Mesenchymal stem cell (in vitro differentiated cells and primary cell): ENCODE measurements at places on chromosomes 6 and 20.

DNA sequence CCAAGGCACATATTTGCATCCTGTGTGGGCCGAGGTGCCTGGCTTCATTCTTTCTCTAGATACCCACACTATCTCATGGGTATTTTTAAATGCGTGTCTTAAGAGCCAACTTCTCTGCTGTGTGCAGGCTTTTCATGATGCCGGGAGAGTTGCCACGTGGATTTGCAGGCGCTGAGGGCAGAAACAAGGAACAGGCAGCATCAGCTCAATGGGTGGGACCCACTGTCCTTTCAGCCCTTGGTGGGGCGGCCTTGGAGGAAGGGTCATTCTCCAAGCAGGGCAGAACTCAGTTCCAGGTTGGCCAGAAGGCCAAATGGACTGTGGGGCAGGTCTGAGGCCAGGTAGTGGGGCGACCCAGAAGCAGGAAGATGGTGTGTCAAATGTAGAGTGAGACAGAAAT is 84.7 kb downstream of the PHACTR3 start:
- no peak for DNase-seq
- H3K4me3 ChIP-seq = no peak overlapping the region
- no peaks in the 10 kb centered on the region for H3K27me3 ChIP-seq
- no peak overlapping the region for H3K27ac ChIP-seq
- no peaks in the 10 kb centered on the region for H3K4me1 ChIP-seq
- H3K36me3 ChIP-seq = no peaks in the 10 kb centered on the region

DNA sequence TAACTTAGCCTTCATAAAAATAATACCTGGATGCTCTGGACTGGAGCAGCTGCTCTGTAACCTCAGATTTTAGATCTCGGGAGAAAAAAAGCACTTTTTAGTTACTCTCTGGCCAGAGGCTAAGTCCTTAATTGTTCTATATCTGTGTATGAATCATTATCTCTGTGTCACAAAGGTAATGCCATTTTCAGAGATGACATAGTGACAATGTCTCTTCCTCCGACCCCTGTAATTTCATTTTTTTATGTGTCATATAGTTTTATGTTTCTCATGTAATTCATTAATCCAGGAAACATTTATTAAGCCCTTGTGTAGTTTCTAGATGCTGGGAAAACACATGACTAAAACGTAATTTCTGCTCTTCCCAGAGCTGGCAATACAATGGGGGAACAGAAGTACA is 55.6 kb downstream of the SENP6 start:
- no peaks in the 10 kb centered on the region for H3K27me3 ChIP-seq
- no peak overlapping the region for H3K27ac ChIP-seq
- H3K36me3 ChIP-seq = peaks cover 85% of the 10 kb centered on the region
- H3K4me3 ChIP-seq = no peak overlapping the region

- no peak for DNase-seq
- H3K4me3 ChIP-seq = no peak overlapping the region
- peaks cover 9% of the 10 kb centered on the region for H3K27me3 ChIP-seq
Measured at GRCh38 chr6:79801362-79801761, 146.0 kb downstream of the ELOVL4 start.

GRCh38 chr20:35226884-35227681 is 593 bp downstream of the MMP24 start:
- peaks cover 32% of the 10 kb centered on the region for H3K27me3 ChIP-seq
- H3K27ac ChIP-seq = no peak overlapping the region
- H3K4me3 ChIP-seq = peak overlapping the region; percentile 58
- H3K36me3 ChIP-seq = no peaks in the 10 kb centered on the region

DNA sequence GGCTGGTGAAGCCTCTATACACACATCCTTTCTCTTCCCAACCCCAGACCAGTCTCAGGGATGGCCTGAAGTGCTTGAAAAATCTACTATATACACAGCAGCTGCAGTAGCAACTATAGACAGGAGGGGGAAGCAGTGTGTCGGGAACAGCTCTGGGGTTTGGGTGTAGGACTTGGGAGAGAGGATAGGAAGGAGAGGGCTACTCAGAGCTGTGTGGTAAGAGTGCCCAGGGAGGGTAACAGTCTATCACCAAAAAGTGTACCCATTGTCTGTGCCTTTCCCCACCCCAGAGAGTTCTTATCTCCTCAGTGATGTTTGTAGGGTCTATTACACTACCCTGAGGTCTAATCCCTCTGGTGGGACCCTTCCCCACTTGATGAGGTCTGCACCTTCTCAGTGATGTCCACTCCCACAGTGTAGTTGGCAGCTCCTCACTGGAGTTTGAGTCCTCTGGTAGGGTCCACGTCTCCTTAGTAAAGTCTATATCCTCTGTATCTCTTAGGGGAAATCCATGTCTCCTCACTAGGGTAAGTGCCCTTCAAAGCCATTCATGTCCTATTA is 1.5 kb upstream of the GGT7 start:
- H3K36me3 ChIP-seq = peaks cover 4% of the 10 kb centered on the region
- peaks cover 17% of the 10 kb centered on the region for H3K4me1 ChIP-seq
- H3K27ac ChIP-seq = no peak overlapping the region
- H3K4me3 ChIP-seq = no peak overlapping the region
- peak; percentile 89 for DNase-seq

- H3K27me3 ChIP-seq = no peaks in the 10 kb centered on the region
- no peak overlapping the region for H3K27ac ChIP-seq
- no peaks in the 10 kb centered on the region for H3K4me1 ChIP-seq
- H3K4me3 ChIP-seq = no peak overlapping the region
- no peaks in the 10 kb centered on the region for H3K36me3 ChIP-seq
- DNase-seq = no peak
Measured at GRCh38 chr20:42641886-42642285, 547.8 kb downstream of the PTPRT start.

DNA sequence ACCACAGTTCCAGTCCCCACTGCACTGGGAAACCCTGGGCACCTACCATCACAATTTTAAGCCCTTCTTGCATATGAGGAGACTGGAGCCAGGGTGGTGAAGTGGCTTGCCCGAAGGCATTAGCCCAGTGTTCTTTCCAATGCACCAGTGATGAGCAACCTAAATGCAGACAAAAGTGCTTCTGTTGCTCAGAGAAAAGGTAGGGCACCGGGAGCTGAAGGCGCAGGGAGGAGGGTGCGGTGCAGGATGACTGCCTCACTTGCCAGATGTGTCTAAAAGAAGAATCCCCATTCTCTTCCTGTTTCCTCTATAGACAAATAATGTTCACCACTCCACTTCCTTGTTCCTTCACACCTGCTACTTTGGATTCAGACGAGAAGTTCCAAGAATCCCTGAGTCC is 86.5 kb downstream of the QRSL1 start:
- H3K36me3 ChIP-seq = no peaks in the 10 kb centered on the region
- DNase-seq = no peak
- H3K27me3 ChIP-seq = peaks cover 9% of the 10 kb centered on the region
- H3K4me3 ChIP-seq = no peak overlapping the region
- H3K4me1 ChIP-seq = no peaks in the 10 kb centered on the region
- no peak overlapping the region for H3K27ac ChIP-seq

- H3K4me3 ChIP-seq = no peak overlapping the region
- H3K27ac ChIP-seq = peak overlapping the region; percentile 82
- H3K36me3 ChIP-seq = no peaks in the 10 kb centered on the region
- peak; percentile 95 for DNase-seq
- H3K4me1 ChIP-seq = peaks cover 26% of the 10 kb centered on the region
Measured at GRCh38 chr6:37134396-37135191, 35.4 kb upstream of the PIM1 start.

DNA sequence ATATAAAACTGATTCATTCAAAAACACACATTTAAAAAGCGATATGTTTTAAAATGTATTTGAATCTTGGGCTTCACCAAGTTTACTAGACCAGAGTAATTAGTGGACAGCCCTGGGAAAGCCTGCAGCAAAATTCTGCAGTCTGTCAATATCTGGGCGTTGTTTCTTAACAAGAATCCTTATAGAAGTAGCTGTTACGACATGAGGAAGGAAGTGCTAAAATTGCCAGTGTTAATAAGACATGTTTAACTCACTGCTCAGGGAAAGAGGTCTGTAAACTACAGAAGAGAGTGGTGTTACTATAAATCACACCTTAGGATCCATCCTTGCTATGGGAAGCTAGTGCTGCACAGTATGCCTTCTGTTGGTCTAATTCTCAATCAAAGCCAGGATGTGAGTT is 120.6 kb downstream of the TBX18 start:
- H3K4me3 ChIP-seq = no peak overlapping the region
- no peaks in the 10 kb centered on the region for H3K27me3 ChIP-seq
- no peaks in the 10 kb centered on the region for H3K36me3 ChIP-seq

GRCh38 chr20:44784688-44785087 is 25.7 kb downstream of the RIMS4 start:
- no peaks in the 10 kb centered on the region for H3K36me3 ChIP-seq
- H3K27ac ChIP-seq = no peak overlapping the region
- no peak overlapping the region for H3K4me3 ChIP-seq

DNA sequence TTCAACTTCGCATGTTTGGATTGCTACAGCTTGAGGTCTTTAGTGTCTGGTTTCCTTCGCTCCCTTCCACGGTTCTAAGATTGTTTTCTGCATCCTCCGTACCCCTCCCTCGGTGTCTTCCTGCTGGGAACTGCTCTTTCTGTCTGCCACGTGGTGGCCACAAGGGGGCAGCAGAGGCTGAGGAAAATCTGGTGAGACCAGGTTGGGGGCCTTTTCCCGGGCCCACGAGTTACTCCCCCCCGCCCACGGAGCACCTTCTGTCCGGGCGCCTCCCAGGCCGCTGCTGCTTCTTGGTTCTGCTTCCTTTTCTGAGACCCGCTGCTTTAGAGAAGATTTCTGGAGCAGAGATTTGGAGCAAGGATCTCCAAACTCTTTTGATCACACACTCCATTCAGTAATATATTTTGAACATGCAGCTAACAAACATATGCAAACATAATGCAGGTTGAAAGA is 21.1 kb upstream of the NOTCH4 start:
- no peak overlapping the region for H3K27ac ChIP-seq
- no peaks in the 10 kb centered on the region for H3K36me3 ChIP-seq
- H3K4me3 ChIP-seq = peak overlapping the region; percentile 63

DNA sequence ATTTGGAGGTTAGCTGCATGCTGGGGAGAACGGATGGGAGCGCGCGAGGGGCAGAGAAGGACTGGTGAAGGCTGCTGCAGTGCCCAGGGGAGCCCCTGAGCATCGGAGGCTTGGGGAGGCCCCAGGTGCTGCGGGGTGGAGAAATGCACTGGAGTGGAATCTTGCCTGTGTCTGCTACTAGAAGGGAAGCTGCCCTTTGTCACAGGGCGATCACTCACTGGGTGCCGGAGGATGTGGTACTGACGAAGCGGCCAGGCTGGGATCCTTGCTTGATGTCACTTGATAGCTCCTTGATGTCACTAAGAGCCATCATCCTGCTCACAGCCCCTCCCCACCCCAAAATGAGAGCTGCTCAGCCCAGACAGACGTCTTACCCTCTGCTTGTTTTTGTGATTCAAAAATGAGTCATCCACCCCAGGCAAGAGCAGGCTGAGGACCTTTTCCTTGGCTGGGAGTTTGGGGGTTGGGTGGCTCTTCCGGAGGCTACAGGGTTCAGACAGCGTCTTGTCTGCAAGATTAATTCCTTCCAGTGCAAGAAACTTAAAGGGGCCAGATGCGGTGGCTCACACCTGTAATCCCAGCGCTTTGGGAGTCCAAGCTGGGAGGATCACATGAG is 62.6 kb upstream of the PMEPA1 start:
- H3K36me3 ChIP-seq = no peaks in the 10 kb centered on the region
- H3K27me3 ChIP-seq = peaks cover 26% of the 10 kb centered on the region
- no peak overlapping the region for H3K4me3 ChIP-seq
- peaks cover 9% of the 10 kb centered on the region for H3K4me1 ChIP-seq
- DNase-seq = no peak

- H3K4me1 ChIP-seq = peaks cover 5% of the 10 kb centered on the region
- no peaks in the 10 kb centered on the region for H3K36me3 ChIP-seq
- peak overlapping the region; percentile 90 for H3K27ac ChIP-seq
Measured at GRCh38 chr6:26103141-26103769, 16.0 kb downstream of the HFE start.

DNA sequence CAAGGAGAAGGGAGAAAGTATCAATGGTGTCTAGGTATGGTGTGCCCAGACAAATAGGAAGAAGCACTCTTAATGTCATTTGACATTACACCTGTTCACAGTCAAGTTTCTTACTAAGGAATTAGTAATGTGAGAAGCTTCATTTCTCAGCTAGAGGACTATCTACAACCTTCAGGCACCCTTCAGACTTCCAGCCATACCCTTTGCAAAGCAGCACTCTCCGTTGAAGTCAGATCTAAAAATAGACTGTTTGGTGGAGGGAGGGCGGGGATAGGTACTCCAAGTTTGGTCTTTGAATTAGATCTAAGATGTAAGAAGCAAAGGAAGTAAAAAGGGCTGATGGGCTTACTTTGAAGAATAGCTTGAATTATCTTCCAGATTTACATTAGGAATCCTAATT is 311.1 kb downstream of the SLC35F1 start:
- H3K36me3 ChIP-seq = no peaks in the 10 kb centered on the region
- H3K27me3 ChIP-seq = no peaks in the 10 kb centered on the region
- H3K27ac ChIP-seq = no peak overlapping the region
- H3K4me3 ChIP-seq = no peak overlapping the region
